ENCODE measurements at places on chromosomes 2 and 18. TPM values are rescaled to one million over a fixed set of nuclear protein-coding genes. Genes with fewer than 3 reads are reported as not detected.

The ABCB11 gene
- total RNA-seq, result 0.06 TPM

The RGPD4 gene
- total RNA-seq, result not detected

GRCh38 chr2:241560162-241560882 is 1.8 kb downstream of the BOK start:
- DNase-seq, result no peak

- DNase-seq, result no peak
Observed at GRCh38 chr18:10064267-10064666, 150.5 kb downstream of the VAPA start.

DNA sequence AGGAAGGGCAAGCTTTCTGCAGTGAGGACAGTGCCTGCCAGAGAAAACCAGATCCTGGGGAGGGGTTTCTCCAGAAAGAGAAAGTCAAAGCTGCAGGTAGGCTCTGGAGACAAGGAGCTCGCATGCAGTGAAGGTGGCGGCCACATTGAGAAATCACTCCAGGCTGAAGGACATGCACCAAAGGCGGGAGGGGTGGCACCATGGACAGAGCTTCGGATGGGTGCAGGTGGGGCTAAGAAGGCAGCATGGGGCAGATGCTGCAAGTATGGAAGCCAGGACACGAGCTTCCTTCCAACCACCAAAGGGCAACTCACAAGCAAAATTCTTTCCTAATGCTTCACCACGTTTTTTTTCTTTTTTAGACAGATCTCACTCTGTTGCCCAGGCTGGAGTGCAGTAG is 104.4 kb upstream of the SLC35G4 start:
- no peak for DNase-seq

Measured in natural killer cell treated with Interleukin-12 subunit alpha and Interleukin-12 subunit beta and Interleukin-15 and Interleukin-18, amount 100 ng/mL, for 72 hours (primary cell).